HT1080 (cell line): ENCODE measurements at places on chromosomes 1 and 21.

DNA sequence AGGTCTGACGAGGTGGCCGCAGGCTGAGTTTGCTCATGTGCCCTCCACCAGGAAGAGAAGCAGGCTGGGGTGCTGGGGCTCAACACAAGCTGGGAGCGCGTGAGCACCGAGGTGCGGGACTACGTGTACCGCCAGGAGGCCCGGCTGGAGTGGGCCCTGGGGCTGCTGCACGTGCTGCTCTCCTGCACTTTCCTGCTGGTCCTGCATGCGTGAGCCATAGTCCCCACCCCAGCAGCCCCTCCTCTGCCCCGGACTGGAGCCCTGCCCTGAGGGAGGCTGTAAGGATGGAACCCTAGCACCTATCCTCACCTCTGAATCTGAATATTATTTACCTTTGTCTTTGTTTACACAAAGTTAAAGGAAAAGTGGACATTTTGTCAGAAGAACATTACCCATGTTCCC, 7.8 kb upstream of the ADAM15 start:
- DNase-seq = no peak

GRCh38 chr1:14181191-14181795, 417.2 kb upstream of the KAZN start:
- DNase-seq = no peak

DNA sequence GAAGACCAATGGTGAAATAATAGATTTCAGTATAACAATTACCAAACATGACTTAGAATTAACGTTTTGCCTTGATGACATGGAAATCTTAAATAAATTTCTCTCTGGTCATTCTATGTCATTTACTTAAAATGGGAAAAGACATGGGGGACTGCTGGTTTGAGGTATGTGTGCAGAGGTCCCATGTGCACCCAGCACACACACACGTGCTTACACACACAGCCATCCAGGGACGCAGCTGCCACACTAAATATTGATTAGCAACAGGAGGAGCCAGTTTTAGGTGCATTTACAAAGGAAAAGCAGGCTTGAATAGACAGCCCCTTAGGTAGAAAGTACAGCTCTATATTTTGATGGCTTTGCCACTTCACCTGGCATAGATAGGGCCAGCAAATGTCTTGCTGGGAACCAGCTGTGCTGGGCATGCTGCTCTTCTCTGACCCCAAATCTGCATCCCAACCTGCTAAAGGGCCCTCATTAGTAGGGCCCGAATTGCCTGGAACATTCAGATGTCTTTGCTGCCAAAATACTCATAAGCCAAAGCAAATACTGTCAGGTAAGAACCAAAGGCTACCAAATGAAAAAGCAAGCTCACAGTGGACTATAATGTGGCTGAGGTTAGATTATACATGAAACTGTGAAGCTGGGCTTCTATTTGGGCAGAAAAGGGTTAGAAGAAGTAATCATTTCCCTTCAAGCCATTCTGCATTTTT, 399.9 kb downstream of the HHAT start:
- no peak for DNase-seq

DNA sequence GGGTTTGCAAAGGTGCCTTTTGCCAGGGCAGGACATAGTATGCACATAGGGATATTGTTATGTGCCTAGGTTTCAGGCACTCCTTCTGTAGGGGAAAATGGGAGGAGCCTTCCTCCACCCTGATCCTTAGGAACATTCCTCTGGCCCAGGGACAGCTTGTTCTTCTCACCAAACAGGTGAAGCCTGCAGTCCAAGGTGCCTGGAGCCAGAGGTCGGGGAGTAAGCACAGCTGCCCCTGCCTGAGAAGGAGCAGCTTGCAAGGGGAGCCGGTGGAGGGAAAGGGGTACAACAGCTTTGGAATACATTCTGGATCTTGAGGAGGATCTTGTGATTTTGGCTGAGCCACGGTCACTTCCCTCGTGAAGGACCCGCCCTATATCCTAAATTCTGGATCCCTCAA, 82.4 kb upstream of the CD1D start:
- no peak for DNase-seq

- DNase-seq = no peak
Observed at GRCh38 chr1:114043054-114043453, 63.8 kb downstream of the OLFML3 start.

- DNase-seq = no peak
Observed at GRCh38 chr1:236982380-236982779, 21.9 kb downstream of the MT1HL1 start.
